ENCODE measurements at places on chromosomes 1 and 21.

GRCh38 chr1:201022493-201022819, 1.1 kb downstream of the KIF21B start:
- DNase-seq, result no peak

DNA sequence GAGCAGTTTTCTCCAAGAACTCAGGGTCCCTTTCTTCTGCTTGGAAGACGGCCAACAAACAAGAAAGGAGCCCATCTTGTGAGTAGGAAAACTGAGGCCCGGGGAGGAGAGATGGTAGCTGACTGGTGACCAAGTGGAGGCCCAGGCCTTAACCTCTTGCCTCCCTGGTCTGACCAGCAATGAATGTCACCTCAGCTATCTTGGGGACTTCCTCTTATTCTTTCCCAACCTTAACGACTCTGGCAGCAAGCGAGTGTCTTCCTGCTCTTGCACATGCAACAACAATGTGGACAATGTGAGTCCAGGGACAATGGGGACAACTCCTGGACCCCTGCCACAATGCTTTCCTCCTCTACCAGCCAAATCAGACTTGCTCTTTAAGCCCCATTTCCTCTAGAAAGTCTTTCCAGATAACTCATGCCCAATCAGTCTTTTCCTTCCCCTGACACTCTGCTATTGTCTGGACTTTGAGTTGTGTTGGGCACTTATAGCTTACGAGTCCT, 12.6 kb downstream of the HSPG2 start:
- no peak for DNase-seq

DNA sequence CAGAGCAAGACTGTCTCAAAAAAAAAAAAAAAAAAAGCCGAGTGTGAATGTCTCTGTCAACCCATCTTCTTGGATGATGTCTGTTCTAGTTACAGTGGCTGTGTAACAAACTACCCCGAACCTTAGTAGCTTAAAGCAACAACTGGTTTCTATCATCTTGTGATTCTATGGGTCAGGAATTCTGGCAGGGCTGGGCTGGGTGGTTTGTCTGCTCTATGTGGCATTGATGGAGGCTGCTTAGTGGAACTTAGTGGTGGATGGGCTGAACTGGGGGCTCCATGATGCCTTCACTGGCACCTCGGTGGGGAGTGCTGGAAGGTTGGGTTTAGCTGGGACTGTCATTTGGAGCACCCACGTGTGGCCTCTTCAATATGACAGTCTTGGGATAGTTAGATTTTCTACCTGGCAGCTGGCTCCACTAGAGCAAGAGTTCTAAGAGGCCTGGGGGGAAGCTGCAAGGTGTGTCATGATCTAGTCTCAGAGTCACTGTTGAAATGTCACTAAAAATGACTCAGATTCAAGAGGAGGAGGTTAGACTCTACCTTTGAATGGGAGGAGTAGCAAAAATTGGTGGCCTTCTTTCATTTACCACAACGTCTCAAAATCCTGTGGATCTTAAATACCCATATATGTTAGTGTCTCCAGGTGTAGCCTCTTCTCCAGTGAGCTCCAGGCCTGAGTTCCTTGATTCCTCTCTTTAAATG, 18.6 kb downstream of the ACOT11 start:
- DNase-seq, result no peak

GRCh38 chr1:62398377-62398776, 38.5 kb upstream of the USP1 start:
- no peak for DNase-seq

DNA sequence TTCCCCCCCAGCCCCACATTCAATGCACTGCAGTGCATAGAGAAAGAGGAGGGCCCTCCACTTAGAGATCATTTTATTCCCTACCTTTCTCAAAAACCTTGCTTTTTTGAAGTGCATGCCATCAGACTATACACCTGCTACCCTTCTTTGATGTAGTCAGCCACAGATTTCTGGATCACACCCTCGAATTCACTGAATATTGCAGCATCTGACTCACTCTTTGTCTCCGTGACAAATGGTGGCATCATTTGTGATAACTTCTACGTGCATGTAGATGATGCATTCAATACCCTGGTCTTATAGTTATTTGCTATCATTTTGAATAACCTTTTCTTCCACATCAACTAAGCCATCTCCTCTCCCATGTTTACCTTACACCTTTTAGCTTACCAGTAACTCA, 310.3 kb upstream of the SGIP1 start:
- DNase-seq, result no peak

DNA sequence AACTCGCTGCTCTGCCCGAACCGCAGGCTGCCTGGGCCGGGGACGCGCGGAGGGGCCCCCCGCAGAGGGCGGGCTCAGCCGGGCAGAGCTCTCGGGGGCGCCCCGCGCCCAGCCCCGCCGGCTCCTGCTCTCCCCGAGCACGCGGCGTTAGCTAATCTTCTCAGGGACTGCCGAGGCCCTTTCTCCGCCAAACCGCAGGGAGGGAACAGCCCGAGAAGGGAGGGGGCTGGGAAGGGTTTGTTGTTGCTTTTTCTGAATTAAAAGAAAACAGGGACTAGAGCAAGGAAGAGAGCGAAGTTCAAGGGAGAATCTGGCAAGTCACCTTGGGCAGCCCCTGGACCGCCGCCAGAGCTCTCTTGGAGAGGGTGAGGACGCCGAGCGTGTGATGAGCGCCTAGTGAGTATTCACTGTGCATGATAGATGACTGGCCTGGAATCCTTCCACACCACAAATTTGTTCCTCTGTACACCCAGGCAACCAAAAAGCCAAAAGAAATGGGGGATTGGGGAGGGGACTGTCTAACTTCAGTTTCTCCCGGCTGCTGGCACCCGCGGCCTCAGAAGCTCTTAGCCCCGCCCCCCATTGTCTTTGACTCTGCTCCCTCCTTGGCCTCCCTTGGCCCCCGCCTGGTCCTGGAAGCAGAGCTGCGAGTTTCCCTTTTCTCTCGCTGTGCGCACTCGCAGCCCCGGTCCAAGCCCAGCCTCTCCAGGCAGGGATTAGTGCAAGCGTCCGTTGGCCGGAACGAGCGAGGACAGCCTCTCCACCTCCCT, 19.7 kb upstream of the LMX1A start:
- no peak for DNase-seq

GRCh38 chr1:7401814-7402547, 369.1 kb upstream of the VAMP3 start:
- DNase-seq, result no peak

DNA sequence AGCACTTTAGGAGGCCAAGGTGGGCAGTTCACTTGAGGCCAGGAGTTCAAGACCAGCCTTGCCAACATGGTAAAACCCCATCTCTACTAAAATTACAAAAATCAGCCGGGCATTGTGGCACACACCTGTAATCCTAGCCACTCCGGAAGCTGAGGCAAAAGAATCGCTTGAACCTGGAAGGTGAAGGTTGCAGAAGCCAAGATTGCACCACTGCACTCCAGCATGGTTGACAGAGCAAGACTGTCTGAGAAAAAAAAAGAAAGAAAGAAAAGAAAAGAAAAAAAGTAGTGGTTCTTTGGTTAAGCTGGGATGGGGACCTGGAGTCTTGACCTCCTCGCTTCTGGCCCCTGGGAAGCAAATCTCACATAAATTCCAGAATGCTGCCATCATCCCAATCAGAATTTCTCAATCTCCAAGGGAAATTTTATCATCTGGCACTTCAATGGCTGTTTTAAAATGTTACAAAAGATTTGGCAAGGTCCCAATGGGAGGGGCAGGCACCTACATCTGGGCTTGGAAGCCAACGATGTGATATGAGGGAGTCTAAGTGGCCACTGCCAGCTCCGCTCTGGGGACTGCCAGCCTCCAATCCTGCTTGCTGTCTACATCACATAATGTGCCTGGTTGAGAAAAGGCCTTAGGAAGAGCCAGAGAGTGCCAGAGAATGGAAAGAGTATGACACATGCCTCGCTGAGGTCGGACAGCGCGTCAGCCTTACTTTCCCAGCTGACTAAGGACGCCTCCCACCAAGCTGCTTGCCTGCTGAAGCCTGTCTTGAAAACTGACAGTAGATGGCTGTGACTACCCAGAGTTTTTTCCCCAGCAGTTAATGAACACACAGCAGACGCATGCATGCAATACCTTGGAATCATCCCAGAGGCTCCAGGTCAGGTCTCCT, 42.1 kb upstream of the SRP9 start:
- DNase-seq, result no peak
